ENCODE measurements at places on chromosomes 7 and 10.

DNA sequence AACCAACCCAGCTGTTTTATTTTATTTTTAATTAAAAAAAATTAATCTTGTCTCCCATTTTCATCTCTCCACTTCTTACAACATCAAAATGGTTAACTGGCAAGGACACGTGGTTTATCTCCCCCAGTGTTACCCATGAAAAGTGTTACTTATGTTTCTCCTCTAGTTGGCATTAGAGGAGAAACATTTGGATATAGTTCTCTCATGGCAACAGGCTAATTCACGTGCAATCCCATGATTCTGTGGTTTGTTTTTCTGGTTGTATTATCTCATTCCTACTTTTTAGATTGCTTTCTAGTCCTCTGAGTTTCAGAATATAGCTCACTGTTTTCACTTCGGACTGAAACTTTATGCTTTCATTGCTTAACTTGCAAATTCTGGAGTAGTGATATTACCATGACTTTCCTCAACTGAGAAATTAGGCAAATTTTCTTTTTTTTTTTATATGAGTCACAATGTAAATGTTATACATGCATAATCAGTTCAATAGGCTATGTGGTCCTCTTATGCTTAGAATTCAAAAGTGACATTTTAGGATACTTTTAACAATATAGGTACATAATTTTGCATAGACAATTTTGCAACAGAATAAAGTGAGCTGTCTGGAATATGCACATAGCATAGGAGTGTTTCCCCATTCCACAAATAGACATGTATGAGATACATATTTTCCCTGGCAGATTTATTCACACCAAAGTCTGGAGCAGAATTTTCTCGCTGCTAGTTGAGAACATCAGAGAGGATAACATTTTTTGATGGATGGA lies 43.0 kb downstream of the LHFPL3 start:
- no peak for DNase-seq

- no peak for DNase-seq
Observed at GRCh38 chr10:106384496-106384895, 780.0 kb downstream of the SORCS1 start.

- DNase-seq = no peak
Observed at GRCh38 chr7:135930565-135931461, 46.3 kb downstream of the MTPN start.

- DNase-seq = no peak
Observed at GRCh38 chr7:54781134-54781920, 22.3 kb upstream of the SEC61G start.

DNA sequence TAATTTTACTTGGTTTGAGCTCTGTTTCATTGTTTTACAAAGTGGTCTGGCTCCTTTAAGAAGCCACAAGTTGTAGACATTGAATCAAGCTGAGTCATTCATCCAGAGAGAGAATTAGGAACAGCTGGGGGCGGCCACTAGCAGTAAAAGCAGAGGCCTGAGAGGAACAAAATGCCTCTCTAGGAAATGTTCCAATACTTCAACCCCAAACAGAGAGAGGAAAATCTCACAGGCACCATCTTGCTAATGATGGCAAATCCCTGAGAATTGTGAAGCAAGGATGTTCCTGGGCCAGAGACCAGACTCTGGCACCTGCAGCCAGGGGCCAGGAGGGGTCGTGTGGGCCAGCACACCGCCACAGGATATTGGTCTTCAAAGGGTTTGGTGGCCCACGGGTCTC lies 26.5 kb upstream of the TRIL start:
- DNase-seq = no peak

DNA sequence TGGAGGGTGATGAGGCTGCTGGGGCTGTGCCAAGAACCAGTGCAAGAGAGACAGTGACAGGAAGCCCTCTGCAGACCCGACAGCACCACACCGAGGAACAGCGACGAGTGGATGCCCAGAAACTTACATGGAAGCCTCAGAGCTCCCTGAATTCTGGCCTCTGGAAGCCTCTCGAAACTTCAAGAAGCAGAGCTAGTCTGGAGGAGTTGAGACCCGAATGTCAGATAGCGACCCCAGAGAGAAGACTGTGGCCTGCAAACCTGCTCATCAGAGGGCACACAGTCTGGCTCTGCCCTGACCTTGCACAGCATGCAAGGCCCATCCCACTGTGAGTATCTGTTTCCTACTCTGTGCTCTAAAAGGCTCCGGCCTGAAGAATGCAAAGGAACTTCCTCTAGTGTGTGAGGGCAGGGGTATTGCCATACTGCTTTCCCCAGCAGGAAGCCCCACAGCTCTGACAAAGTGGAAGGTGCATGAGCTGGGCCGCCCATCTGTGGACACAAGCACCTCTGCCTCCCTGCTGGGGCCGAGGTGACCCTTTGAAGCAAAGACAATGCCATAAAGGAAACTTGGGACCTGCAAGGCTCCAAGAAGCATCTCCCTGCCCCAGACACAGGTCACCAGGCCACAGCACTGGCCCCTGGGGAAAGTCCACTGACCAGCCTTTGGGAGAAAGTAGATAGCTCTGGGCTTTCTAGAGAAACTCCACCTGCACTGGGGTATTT lies 10.5 kb upstream of the C10orf71 start:
- no peak for DNase-seq

DNA sequence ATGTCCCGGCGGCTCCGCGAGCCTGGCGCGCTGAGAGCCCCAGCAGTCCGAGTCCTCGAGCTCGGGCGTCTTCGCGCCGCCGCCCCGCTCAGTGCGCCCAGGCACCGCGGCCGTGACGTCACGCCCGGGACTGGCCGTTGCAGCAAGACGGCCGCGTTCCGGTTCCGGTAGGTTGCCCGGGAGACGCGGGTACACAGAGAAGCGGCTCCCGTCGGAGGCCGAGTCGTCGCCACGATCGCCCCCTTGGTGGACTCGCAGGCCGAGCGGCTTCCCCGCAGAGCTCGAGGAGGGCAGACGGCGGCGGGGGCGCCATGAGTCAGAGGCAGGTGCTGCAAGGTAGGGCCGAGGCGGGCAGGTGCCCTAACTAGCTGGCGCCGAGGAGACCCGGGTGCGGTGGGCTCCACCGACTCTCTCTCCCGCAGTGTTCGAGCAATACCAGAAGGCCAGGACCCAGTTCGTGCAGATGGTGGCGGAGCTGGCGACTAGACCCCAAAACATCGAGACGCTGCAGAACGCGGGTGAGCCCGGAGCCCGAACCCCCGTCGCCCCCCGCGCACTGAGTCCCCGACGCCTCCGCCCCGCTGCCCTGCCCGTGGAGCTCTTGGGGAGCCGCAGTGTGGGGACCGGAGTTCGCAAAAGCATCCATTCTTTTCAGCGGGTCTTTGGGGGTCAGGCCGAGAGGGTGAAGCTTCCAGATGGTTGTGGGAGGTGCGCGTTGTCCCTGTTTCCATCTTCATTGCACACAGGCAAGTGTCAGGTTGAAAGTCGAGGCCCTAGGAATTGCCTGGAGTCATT lies at the start of gene SPAG6:
SPAG6 (plus strand) TSS at position 196 of the 795 bp plus-strand sequence; CDS start at position 312, 116 bp downstream.
- DNase-seq = no peak

All from left lung (tissue), 14 donors.